ENCODE measurements at places on chromosomes 5 and 9. TPM values are rescaled to one million over a fixed set of nuclear protein-coding genes. Genes with fewer than 3 reads are reported as not detected.

DNA sequence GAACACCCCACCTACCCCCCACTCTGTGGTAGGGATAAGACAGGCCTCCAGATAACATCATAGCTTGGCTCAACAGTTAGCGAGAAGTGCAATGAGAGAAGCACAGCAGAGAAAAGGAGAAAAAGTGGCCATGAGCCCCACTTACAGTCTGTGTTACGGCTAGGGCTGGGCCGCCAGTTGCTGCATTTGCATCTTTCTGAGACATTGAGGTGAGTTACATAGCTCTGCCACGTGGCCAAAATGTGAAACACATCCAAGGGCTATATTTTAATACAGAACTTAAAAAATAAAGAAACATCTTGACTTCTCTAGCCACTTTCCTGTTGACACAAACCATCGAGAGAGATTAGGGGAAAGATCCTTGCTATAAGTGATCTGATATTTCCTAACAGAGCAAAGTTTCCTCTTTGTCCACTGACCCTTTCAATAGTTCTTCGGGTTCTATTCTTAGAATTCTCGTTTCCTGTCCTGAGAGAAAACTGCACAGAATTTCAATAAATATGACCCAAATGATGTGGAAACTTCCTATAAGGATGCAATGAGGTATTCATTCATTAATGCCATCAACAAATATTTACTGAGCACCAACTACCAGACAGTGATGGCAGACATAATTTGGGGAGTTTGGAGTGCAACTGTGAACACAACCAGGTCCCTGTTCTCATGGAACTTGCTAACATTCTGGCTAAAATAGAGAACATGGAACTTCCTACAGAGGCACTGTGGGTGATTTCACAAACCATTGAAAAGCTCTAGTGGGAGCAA lies 3.2 kb upstream of the TLE4 start:
- H3K4me1 ChIP-seq, result peaks cover 24% of the 10 kb centered on the region
- H3K4me3 ChIP-seq, result no peak overlapping the region
- no peak for DNase-seq

GRCh38 chr5:145948921-145949320 lies 12.5 kb downstream of the SH3RF2 start:
- DNase-seq, result no peak
- H3K27ac ChIP-seq, result no peak overlapping the region

DNA sequence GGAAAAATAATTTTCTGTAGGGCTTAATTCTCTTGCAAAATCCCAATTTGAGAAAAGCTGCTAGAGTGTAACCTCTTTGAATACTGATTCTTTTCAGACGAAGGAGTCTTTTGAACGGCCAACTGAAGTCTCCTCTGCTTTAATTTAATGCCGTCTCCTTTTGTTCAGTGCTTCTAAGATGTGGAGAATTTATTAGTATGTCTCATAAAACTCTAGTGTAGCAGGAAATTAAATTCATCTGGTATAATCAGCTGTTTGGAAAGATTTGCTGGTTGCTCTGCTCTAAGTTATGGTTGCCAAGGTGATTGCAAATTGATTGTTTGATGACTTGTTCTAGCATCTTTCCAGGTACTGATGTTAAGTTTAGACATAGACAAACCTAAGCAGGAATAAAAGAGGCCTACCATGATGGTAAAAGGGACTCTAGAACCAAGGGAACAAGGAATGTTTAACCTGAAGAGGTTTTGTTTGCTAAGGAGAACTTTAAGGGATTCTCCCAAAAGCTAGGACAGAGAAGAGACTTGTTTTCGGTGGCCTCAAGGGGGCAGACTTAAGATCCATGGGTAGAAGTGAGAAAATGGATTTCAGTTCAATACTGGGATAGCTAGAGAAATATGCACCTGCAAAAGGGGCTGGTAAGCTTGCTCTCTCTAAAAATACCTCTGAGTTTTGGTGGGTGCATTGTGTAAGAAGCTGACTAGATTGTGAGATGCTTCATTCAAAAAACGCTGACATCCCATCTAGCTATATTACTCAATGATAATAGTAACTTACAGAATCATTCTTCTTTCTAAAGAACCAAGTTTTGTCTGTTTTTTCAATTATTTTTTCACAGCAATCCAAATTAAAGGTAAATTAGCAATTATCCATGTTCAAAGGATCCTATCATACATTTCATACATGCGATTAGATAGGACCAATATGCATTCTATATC lies 5.7 kb upstream of the ADRB2 start:
- H3K27me3 ChIP-seq, result peaks cover 28% of the 10 kb centered on the region
- H3K27ac ChIP-seq, result no peak overlapping the region
- H3K4me1 ChIP-seq, result peaks cover 8% of the 10 kb centered on the region
- no peak overlapping the region for H3K4me3 ChIP-seq
- DNase-seq, result no peak
- peaks cover 2% of the 10 kb centered on the region for H3K36me3 ChIP-seq

DNA sequence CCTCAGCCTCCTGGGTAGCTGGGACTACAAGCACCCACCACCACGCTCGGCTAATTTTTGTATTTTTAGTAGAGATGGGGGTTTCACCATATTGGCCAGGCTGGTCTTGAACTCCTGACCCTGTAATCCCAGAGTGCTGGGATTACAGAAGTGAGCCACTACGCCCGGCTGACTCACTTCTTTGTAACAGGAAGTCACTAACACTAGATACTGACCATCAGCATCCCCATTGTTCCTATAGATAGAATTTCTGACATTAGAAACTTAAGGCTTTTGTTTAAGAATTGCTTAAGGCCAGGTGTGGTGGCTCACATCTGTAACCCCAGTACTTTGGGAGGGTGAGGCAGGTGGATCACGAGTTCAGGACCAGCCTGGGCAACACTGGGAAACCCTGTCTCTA lies 42.2 kb downstream of the LEAP2 start:
- H3K4me1 ChIP-seq, result no peaks in the 10 kb centered on the region
- no peak overlapping the region for H3K27ac ChIP-seq
- H3K4me3 ChIP-seq, result no peak overlapping the region
- no peak for DNase-seq
- no peaks in the 10 kb centered on the region for H3K27me3 ChIP-seq

DNA sequence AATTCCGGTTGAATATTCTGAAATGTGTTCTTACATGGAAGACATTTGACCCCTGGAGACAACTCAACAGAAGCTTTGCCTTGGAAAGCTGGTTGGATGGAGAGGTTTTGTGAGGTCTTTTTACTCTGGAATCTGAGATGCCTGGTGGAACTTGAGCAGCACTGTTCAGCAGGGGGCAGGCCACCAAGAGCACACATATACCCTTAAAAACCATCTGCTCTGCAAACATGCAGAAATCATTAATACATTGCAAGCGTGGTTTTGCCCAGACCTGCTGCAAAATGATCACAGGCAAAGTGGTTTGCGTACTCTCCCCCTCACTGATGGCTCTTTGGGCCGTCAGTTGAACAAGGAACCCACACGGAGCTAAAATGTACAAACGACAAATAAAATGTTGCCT lies 32.8 kb upstream of the DAP start:
- no peak overlapping the region for H3K27ac ChIP-seq
- H3K36me3 ChIP-seq, result no peaks in the 10 kb centered on the region
- no peak for DNase-seq
- no peaks in the 10 kb centered on the region for H3K4me1 ChIP-seq
- H3K27me3 ChIP-seq, result peaks cover 10% of the 10 kb centered on the region

- H3K4me3 ChIP-seq, result no peak overlapping the region
- H3K27ac ChIP-seq, result no peak overlapping the region
- peaks cover 13% of the 10 kb centered on the region for H3K27me3 ChIP-seq
Observed at GRCh38 chr9:3903906-3904305, 378.1 kb upstream of the RFX3 start.

- no peaks in the 10 kb centered on the region for H3K4me1 ChIP-seq
- H3K27ac ChIP-seq, result no peak overlapping the region
- DNase-seq, result no peak
- H3K4me3 ChIP-seq, result no peak overlapping the region
Observed at GRCh38 chr5:147586832-147587231, 77.0 kb upstream of the DPYSL3 start.

DNA sequence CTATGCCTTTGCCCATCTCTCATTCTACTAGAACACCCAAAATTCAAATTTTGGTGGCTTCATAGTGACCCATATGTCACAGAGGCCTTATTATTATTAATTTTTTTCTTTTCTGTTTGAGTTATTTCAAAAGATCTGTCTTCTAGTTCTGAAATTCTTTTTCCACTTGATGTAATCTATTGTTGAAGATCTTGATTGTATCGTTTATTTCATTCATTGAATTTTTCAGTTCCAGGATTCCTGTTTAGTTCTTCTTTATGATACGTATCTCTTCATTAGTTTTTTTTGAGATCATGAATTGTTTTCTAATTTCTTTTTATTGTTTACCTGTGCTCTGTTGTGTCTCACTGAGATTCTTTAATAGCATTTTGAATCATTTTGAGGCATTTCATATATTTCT lies 24.6 kb upstream of the APBA1 start:
- H3K4me3 ChIP-seq, result no peak overlapping the region
- peaks cover 6% of the 10 kb centered on the region for H3K36me3 ChIP-seq
- no peak for DNase-seq
- H3K4me1 ChIP-seq, result no peaks in the 10 kb centered on the region

DNA sequence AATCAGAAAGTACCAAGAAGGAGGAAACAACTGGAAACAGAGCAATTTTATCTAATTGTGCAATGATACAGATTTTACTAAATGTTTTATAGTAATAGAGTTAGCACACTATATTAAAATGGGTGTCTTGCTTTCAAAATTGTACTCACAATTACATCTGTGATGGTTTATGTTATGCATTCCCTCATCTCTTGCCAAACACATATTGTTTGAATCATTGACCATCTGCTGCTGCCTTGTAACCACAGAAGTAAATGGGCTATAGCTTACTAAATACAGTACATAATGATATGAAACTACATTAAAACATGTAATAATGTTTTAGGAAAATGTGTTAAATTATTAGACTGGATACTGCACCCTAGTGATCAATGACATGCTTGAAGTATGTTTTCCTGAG lies 158.1 kb downstream of the SLC25A46 start:
- no peak for DNase-seq
- no peak overlapping the region for H3K27ac ChIP-seq
- no peaks in the 10 kb centered on the region for H3K4me1 ChIP-seq

DNA sequence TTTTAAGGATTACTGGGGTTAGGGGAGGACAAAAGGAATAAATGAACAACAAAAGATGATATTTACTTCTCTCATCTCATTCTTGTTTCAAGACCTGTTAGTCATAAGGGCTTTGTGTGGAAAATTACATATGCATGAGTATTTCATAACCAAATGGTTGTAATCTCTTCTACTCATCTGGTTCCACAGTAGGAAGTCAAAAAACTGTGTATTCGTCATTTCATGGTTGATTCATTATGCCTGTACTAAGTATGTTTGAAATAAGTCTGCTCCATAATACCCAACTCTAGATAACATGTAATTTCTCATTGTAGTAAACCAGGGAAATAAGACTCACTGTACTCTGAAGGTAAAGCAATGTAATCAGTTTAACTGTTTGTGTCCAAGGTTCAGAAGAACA lies 212.9 kb downstream of the ARRDC3 start:
- H3K27ac ChIP-seq, result peak overlapping the region; percentile 45
- DNase-seq, result no peak
- no peak overlapping the region for H3K4me3 ChIP-seq
- peaks cover 9% of the 10 kb centered on the region for H3K27me3 ChIP-seq

DNA sequence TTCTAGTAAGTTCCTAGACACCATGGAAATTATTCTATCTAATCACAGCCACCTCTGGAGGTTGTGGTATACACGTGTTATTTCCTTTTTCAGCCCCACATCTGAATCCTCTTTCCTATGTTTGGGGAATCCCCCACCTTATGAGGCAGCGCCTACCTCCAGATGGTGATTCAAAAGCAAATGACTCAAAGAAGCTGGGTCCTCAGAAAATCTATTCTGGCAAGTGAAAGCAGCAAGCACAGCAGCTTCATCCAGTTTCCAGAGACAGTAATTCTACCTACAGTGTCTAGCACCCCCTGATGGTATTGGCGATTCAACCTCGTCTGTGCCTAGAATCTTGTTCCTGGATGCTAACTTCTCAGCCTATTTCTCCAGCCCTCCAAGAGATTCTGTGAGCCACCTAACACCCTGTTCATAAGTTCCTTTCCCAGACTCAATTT lies 43.0 kb downstream of the STRBP start:
- peaks cover 16% of the 10 kb centered on the region for H3K4me1 ChIP-seq
- peak; percentile 63 for DNase-seq
- H3K4me3 ChIP-seq, result no peak overlapping the region
- H3K36me3 ChIP-seq, result peaks cover 4% of the 10 kb centered on the region
- no peaks in the 10 kb centered on the region for H3K27me3 ChIP-seq

DNA sequence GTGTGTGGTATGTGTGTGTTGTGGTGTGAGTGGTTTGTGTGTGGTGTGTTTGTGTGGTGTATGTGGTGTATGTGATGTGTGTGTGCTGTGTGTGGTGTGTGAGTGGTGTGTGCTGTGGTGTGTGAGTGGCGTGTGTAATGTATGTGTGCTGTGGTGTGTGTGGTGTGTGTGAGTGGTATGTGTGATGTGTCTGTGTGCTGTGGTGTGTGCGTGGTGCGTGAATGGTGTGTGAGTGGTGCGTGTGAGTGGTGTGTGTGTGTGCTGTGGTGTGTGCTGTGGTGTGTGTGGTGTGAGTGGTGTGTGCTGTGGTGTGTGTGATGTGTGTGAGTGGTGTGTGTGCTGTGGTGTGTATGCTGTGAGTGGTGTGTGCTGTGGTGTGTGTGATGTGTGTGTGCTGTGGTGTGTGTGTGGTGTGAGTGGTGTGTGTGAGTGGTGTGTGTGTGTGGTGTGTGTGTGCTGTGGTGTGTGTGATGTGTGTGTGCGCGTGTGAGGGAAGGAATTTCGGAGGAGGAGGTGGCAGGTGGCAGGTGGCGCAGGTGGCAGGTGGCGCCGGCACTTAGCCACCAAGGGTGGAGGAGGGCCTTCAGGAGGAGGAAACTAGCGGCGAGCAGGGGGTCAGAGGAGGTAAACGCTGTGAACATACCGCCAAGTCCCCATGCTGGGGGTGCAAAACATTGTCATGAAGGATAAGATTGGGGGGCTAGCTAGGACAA lies 191.8 kb downstream of the MELK start:
- no peak overlapping the region for H3K27ac ChIP-seq
- H3K36me3 ChIP-seq, result no peaks in the 10 kb centered on the region
- DNase-seq, result no peak
- no peak overlapping the region for H3K4me3 ChIP-seq
- H3K4me1 ChIP-seq, result peaks cover 1% of the 10 kb centered on the region

The CATSPER3 gene
- 0.61 TPM for total RNA-seq

The MIGA2 gene
- 51.3 TPM for total RNA-seq

The PCDHGB2 gene
- total RNA-seq, result 0.12 TPM

The SPATA31C1 gene
- total RNA-seq, result not detected
